ENCODE measurements at places on chromosomes 3 and 15.

- DNase-seq: no peak
Measured at GRCh38 chr3:3288255-3288654, 108.8 kb upstream of the CRBN start.

DNA sequence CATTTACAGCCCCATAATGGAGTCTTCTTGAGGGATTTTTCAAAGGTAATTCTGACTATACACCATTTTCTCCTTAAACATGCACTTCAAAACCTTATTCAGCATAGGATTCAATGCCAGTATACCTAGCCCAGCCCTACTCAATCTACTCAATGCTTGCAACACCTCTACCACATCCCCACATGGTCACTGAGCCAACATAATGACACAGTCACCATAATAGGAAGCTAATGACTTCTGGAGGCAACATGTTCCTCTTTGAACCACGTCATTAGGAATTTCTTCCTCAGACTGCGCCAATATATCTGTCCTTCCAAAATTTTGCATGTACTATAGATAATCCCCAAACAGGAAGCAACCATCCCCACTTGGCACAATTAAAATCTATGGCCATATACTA lies 153.9 kb upstream of the SETMAR start:
- DNase-seq: no peak

DNA sequence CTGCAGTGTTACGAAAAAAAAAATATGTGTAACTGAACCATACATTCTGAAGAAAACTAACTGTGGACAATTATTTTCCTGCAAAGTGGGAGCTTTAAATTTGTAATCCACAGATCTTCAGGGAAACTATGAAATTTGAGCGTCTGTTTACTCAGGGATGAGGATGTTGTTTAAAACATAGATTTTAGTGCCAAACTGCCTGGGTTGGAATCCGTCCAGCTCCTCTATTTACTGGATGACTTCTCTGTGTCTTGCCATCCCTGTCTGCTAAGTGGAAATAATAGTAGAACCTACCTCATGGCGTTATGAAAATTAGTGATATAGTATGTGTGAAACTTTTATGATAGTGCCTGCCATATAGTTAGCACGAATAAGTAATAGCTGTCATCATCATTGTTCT lies 666.5 kb downstream of the SQOR start:
- no peak for DNase-seq

- DNase-seq: no peak
Measured at GRCh38 chr15:100112636-100113305, 229.0 kb downstream of the ADAMTS17 start.

GRCh38 chr3:152497890-152498289 lies 229.2 kb downstream of the MBNL1 start:
- no peak for DNase-seq

DNA sequence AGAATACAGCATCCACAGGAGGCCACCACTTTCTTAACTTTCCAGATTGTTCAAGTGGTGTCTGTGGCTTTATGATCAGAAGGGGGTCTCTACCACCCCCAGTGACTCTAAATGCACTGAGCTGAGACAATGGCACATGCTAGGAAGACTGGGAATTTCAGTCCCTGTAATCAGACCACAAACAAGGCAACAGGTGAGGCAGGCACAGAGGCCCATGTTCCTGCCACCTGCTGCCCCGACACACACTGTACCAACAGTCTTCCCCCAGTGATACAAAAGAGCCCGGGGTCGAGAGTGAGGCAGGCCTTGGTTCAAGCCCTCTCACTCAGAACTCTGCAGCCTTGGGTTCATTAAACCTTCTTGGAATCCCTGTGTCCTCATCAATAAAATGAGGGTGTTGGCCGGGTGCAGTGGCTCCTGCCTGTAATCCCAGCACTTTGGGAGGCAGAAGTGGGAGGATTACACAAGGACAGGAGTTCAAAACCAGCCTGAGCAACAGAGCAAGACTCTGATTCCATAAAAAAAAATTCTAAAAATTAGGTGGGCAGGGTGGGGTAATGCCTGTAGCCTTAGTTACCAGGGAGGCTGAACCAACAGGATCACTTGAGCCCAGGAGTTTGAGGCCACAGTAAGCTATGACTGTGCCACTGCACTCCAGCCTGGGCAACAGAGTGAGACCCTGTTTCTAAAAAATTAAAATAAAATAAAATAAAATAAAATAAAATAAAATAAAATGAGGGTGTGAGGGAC lies 55.8 kb downstream of the ADCY5 start:
- DNase-seq: no peak
